Psoas muscle (tissue), 8 donors: ENCODE measurements at places on chromosomes 16 and 17. TPM values are rescaled to one million over a fixed set of nuclear protein-coding genes. Genes with fewer than 3 reads are reported as not detected.

Gene C16orf89
- 1.2 TPM for total RNA-seq

Gene SLC16A11
- total RNA-seq: not detected

DNA sequence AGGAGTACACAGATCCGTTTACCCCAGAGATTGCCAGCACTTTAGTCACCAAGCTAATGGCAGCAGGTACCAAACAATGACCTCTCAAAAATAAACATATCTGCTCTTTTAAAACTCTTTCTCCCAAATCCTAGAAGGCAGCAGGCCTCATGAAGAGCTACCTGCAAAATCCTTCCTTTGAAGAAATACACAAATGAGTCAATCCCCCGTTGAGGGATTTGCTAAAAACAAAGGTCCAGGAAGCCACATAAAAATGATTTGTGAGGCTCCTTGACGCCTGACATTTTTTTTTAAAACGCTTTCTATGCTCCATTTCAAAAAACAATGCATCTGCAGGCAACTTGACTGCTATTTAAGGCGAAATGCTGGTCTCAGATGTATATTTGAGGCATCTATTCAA, 58.2 kb downstream of the NACA2 start:
- no peak for DNase-seq

GRCh38 chr16:48102083-48103008, 53.4 kb downstream of the ABCC12 start:
- no peak for DNase-seq

GRCh38 chr17:29664743-29665480, 42.2 kb upstream of the CORO6 start:
- no peak for DNase-seq

DNA sequence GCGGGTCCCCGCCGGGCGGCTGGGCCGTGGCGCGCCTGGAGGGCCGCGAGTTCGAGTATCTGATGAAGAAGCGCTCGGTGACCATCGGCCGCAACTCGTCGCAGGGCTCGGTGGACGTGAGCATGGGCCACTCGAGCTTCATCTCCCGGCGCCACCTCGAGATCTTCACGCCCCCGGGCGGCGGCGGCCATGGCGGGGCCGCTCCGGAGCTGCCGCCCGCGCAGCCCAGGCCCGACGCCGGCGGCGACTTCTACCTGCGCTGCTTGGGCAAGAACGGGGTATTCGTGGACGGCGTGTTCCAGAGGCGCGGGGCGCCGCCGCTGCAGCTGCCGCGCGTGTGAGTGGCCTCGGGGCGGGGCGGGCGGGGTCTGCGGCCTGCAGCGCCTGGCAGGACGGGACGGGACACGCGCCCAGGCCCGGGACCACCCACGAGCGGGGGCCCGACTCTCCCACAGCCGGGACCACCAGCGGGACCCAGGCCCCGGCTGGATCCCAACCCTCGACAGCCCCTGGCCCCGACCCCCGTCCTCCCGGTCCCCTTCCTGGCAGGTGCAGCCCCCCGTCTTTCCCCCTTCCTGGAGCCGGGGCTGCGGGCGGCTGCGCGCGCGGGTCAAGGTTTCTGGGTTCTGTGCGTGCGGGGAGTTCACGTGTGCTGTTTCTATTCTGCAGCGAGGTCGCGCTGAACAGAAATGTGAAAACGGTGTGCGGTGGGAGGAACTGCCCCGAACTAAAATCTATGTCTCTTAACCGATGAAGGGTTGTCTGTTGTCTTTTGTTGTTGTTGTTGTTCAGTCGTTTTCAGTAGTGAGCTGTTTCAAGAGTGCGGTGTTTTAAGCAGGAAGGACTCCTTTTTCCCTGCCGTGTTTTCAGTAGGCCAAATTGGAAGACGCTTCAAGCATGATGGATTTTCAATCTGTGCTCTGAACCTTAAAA, 705 bp downstream of the FOXK2 start:
- DNase-seq: peak; percentile 68
